Activated CD8-positive, alpha-beta memory T cell treated with anti-CD3 and anti-CD28 coated beads for 4 hours (primary cell): ENCODE measurements at places on chromosomes 1 and 21.

DNA sequence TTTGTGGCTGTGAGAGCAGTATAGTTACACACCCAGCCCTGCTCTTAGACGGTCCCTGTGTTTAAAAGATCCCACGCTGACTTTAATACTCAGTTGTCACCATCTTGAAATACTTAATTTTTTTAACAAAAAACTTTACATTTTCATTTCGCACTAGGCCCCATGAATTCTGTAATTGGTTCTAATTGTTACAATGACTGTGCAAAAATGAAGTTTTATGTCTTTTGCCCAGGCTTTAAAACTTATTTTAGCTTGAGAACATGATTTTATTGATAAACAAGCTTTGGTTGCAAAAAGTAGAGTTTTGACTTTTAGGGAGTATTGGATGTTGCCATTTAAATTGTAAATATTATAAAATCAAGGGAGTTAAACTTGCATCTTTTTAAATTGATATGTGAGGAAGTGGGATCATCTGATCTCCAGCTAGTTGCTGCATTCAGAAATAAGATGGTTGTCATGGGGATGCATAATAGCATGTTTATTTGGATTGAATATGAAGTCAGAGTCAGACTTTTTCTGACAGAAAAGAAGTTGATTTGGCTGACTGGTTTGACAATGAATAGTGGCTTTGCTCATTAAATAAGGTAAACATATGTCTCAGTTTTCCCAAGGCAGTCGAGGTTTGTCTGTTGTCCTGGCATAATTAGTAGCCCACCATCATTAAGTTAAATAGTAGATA lies 23.0 kb upstream of the CRP start:
- DNase-seq: no peak

- no peak for DNase-seq
These were observed 105.9 kb upstream of the IGSF21 start for GRCh38 chr1:18001725-18002124.

DNA sequence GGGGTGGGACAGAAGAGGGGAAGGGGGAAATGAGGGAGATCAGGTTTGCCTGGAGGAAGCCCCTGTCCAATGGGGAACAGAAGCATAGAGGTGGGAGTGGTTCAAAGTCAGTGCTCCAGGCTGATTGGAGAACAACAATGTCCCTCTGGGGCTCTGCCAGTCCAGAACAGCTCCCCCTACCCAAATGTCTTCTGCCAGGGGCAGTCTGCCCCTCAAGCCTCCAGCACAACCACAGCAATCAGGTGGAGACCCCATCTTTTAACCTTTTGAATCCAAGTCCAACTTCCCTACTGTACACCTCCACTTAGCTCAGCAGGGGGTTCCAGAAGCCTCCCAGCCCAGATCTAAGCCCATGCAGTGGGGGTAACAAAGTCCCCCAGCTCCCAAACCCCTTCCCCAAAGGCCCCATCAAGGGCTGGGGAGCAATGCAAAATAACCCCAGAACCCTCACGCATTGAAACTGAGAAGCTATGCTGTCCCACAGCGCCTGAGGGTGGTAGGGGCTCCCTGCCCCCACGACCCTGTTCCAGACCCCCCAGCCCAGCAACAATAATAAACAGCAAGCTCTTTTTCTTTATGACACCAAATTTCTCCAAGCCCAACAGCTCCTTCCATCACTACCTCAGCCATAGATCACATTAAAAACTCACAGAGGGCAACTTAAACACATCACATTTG lies 3.3 kb downstream of the AHDC1 start:
- DNase-seq: no peak

DNA sequence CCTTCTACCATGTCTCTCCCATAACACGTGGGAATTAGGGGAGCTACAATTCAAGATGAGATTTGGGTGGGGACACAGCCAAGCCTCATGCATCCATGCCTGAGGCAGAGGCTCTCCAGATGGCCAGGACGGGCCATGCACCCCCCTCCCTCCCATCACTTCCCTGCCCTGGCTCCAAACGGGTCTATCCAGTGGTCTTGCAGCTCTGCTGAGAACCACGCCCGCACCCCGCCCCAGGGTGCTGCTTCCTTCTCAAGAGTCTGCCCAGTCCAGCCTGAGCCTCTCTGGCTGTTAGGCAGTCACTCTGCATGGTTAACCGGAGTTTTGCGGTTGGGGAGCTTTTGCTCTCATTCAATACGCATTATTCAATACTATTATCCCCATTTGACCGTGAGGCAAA lies 131.5 kb upstream of the TMEM51 start:
- DNase-seq: no peak

GRCh38 chr1:67997746-67998145 lies 52.7 kb downstream of the DIRAS3 start:
- DNase-seq: no peak

GRCh38 chr1:231603598-231604275 lies 22.9 kb upstream of the DISC1 start:
- DNase-seq: no peak

GRCh38 chr1:24179251-24179840 lies 7.7 kb downstream of the IFNLR1 start:
- no peak for DNase-seq

GRCh38 chr21:38954588-38955004 lies 148.9 kb downstream of the ETS2 start:
- DNase-seq: no peak

GRCh38 chr1:201503397-201504176 lies 3.3 kb downstream of the CSRP1 start:
- no peak for DNase-seq
